ENCODE measurements at places on chromosomes 4 and X.
A peak's percentile ranks its signal among the peaks of the same experiment; 100 is the strongest.

GRCh38 chrX:23779025-23779424 lies 3.9 kb upstream of the SAT1 start:
- peak; percentile 51 for DNase-seq

- DNase-seq, result no peak
These were observed 72.2 kb downstream of the MAML3 start for GRCh38 chr4:140081641-140082390.

DNA sequence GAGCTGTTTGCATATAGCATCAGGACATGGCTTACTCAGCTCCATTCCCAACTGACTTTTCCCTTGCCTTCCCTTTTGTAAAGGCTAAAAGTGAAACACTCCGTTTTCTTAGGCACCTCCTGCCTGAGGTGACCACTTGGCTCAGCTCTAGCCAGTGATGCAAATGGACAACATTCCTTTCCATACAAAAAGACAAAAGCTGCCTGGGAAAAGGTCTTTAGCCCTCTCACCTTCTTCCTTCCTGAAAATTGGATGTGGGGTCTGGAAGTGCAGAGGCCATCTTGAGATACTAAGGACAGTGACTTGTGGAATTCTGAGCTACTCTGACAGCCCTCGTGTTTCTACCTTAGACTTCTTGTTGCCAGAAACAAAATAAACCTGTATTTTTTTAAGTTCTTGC lies 27.7 kb upstream of the SFRP2 start:
- DNase-seq, result no peak

DNA sequence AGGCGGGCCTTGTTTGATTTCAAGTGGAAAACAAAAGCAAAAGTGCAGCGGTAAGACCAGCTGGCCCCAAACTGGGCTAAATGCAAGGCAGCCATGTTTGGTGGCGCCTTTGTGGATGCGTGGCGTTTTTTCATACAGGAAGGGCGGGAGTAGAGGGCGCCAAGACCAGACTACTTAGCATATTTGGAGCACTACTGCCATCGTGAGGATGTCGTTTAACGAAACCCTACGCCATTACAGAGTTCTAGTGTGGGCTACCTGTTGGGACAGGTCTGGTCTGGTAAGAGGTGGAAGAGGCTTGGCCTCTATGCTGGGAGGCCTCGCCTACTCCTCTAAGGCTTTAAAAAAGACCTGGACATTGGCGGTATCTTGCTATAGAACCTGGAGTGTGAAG lies 230.7 kb upstream of the STK26 start:
- DNase-seq, result no peak

DNA sequence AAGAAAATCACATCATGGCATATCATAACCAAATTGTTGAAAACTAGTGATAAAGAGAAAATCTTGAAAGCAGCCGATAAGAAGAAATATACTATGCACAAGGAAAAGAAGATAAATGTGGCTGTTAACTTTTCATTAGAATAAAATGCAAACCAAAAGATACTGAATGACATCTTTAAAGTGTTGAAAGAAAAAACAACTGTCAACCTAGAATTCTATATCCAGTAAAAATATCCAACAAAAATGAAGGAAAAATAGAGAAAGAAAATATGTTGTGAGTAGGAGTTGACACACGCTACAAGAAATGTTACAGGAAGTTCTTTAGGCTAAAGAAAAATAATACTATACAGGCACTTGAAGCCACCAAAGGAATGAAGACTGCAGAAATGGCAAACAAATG lies 82.0 kb downstream of the FAM184B start:
- DNase-seq, result no peak

DNA sequence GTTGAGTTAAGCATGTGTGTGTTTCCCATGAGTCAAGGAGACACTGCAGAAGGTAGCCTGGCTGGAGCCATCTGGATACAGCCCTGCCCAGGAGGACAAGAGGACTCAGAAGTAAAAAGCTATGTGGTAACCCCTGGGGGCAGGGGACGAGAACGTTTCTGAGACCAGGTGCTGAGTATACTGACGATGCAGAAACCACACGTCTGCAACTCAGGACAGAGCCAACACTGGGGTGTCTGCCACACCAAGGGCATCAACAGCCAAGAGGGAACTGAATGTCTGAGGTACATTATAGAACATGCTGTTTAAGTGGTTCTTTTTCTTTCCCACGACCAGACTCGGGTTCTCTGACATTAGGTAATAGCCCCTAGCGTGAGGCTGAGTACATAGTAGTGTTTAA lies 94.1 kb upstream of the GPR34 start:
- no peak for DNase-seq

GRCh38 chr4:146521541-146522097 lies at the start of gene SLC10A7:
Gene SLC10A7, minus strand, starts transcription at chr4:146521940. Its CDS starts 223 bp downstream, at chr4:146521717.
- DNase-seq, result peak; percentile 15

DNA sequence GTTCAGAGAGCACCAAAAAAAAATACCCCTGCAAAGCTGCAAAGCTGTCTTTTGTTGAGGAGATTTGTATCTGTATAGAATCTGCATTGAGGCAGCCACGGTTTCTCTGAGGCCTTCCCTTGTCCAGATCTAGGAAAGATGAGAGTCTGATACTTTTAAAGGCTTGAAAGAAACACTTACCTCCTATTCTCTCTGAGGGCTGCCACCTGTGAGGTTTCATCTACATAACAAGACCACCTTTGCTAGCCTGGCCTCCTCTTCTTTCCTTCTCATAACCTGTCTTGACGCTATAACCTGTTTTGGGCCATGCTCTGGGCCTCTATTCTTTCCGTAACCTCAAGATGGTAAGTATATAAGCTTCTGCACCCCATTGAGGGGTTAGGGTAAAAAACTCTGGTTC lies 779.6 kb upstream of the HTR2C start:
- DNase-seq, result no peak

All from RCC 7860 (cell line).